Left renal cortex interstitium (tissue), 4 donors: ENCODE measurements at places on chromosomes 13 and 19.

DNA sequence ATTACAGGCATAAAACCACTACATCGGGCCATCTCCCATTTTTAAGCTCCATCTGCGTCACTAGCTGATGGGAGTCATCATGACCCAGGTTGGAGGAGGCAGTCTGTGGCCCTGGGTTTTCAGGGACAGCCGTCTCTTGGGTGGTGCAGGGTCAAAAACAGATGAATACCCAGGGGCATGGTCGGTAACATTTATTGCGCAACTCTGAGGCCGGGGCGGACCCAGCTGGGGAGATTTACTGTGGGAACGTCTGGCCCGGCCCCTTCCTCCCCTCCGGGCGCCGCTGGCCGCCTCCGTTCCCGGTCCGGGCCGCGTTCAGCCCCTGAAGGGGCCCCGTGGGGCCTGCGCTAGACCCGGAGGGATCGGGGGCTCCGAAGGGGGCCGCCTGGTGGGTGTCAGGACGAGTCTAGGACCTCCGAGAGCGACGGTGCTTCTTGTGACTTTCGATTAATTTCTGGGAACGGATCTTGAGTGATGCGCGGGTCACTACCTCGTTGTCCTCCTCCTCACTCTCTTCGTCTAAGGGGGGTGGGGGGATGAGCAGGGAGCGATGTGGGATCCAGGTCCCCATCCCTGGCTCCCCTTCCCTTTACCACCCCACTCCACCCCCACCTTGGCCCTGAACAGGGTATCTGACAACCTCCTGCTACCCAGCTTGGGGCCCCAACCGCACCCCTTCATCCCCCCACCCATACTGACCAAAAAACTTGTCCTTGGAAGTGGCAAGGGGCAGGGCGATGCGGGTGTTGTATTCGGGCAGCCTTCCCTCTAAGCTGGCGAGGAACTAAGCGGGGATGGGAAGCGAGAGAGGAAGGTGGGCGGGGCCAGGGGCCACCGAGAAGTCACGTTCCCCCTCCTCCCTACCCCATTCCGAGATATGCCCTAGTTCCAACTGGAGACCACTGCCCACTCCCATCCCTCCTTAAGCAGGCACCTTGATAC is 1.6 kb upstream of the RGL3 start:
- no peak for DNase-seq

- DNase-seq, result no peak
These were observed 772.9 kb upstream of the SLITRK6 start for GRCh38 chr13:86572115-86572514.

GRCh38 chr19:294341-294945 is 3.2 kb upstream of the PLPP2 start:
- DNase-seq, result no peak

DNA sequence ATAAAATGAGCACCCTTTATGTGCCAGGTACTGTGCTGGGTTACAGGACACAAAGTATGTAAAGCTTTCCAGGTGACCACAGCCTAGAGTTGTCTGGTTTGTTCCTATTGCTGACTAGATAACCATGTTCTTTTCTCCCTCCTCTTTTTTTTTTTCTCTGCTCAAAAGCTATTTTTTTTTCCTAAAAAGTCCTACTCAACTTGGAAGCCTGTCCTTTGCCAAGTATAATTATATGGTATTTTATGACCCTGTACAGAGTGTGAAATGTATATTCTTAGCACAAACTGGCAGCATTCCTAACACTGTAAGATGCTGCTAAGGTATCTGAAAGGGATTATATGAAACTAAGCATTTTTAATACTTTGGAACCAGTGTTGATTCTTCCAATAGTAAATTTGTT is 171.0 kb downstream of the GPC6 start:
- DNase-seq, result no peak

- DNase-seq, result no peak
These were observed 32.6 kb downstream of the ZNF846 start for GRCh38 chr19:9735986-9736385.
